ENCODE measurements at places on chromosomes 4 and X. TPM values are rescaled to one million over a fixed set of nuclear protein-coding genes. Genes with fewer than 3 reads are reported as not detected.

FHIP1A gene
- 20.4 TPM for total RNA-seq

CLCN4 gene
- 1.2 TPM for total RNA-seq

DNA sequence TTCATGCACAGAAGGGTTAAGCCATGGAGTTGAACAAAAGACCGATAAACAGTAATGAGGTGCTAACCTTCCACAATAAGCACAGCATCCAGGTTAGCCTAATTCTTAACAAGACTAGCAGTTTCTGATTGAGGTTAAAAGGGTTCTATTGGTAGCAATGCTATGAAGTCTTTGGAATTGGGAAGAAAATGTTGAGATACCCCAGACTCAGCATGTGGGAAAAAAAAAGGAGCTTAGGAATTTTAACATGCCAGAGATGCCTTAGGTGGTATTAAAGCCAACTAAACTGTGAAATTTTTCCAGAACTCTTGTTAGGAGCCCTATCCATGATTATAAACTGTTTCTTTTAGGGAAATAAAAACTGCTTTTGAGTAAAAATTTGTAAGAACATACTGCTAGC, 391.7 kb downstream of the GABRG1 start:
- no peak for DNase-seq

- no peak for DNase-seq
Observed at GRCh38 chrX:22053481-22053880, 21.4 kb downstream of the PHEX start.

- no peak for DNase-seq
Observed at GRCh38 chr4:104752337-104752736, 257.6 kb upstream of the CXXC4 start.

DNA sequence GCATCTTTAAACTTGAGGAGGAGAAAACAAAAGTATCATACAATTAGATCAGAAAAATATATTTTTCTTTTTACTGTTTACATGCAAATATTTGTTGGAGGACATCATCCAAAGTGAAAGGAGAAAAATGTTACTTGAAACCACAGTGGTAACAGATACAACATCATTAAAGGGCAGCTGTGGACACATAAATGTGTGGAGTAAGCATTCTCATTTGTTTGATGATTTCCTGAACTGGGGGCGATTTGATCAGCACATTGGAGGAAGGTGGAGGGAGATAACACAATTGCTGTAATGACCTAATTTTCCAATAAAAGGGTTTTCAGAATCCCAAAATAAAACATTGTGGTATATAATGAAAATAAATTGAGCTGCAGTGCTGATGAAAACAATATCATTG, 314.5 kb upstream of the HS3ST1 start:
- no peak for DNase-seq

Measured in vagina (tissue), 2 donors.